Activated naive CD8-positive, alpha-beta T cell treated with anti-CD3 and anti-CD28 coated beads, Interleukin-2, amount 10 ng/mL, durations not matched to agents 7 days and 5 days (primary cell): ENCODE measurements at places on chromosomes 16 and 17. TPM values are rescaled to one million over a fixed set of nuclear protein-coding genes. Genes with fewer than 3 reads are reported as not detected.

The SNRNP25 gene
- 52.8 TPM for total RNA-seq

The HEXD gene
- total RNA-seq: 84.1 TPM

The KDM8 gene
- 21.8 TPM for total RNA-seq

The KRTAP9-2 gene
- not detected for total RNA-seq

DNA sequence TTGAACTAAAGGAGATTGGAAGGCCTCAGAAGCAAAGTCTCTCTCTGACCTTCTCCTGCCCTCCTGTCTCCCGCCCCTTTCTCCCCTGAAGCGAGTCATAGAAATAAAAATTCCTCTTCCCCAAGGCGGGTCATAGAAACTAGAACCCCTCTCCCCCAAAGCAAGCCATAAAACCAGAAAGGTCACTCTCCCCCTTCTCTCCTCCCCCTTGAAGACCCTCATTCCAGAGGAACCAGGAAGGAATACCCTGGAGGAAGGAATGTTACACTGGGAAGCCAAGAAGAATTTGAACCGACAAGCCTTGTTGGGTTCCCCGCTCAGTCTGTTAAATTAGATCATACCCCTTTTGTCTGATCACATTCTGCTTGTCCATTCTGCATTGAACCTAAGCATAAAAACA, 2.7 kb upstream of the GJC1 start:
- no peak for DNase-seq
- no peak overlapping the region for H3K4me3 ChIP-seq
- H3K4me1 ChIP-seq: peaks cover 6% of the 10 kb centered on the region
- H3K27me3 ChIP-seq: peaks cover 56% of the 10 kb centered on the region
- H3K36me3 ChIP-seq: no peaks in the 10 kb centered on the region
- no peak overlapping the region for H3K27ac ChIP-seq

- DNase-seq: no peak
- H3K27me3 ChIP-seq: no peaks in the 10 kb centered on the region
- peaks cover 6% of the 10 kb centered on the region for H3K36me3 ChIP-seq
- H3K4me3 ChIP-seq: no peak overlapping the region
- no peak overlapping the region for H3K27ac ChIP-seq
Measured at GRCh38 chr17:42843358-42843934, 934 bp upstream of the AOC2 start.

- peaks cover 37% of the 10 kb centered on the region for H3K4me1 ChIP-seq
- peaks cover 2% of the 10 kb centered on the region for H3K36me3 ChIP-seq
- DNase-seq: no peak
- peak overlapping the region; percentile 94 for H3K4me3 ChIP-seq
- peak overlapping the region; percentile 31 for H3K27ac ChIP-seq
Measured at GRCh38 chr16:67718668-67719047, 458 bp downstream of the GFOD2 start.

DNA sequence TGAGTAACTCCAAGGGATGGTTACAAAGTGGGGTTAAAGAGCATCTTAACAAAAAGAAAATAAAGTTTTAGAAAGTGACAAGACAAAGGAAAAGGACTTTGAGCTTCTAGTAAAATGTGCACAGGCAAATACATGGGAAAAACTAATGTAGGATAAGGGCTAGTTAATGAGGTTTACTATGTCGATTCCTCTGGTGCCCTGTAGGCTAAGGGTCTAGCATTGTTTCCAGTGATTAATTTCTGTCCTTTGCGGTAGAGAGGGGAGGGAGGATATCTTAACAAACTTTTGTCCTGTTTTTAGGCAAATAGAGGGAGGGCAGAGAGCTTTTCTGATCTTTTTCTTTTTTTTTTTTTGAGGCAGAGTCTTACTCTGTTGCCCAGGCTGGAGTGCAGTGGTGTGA, 96.6 kb upstream of the SIAH1 start:
- no peak for DNase-seq
- no peak overlapping the region for H3K27ac ChIP-seq
- H3K4me1 ChIP-seq: peaks cover 1% of the 10 kb centered on the region
- no peaks in the 10 kb centered on the region for H3K36me3 ChIP-seq
- H3K27me3 ChIP-seq: peaks cover 6% of the 10 kb centered on the region
